ENCODE measurements at places on chromosomes 4 and X.

DNA sequence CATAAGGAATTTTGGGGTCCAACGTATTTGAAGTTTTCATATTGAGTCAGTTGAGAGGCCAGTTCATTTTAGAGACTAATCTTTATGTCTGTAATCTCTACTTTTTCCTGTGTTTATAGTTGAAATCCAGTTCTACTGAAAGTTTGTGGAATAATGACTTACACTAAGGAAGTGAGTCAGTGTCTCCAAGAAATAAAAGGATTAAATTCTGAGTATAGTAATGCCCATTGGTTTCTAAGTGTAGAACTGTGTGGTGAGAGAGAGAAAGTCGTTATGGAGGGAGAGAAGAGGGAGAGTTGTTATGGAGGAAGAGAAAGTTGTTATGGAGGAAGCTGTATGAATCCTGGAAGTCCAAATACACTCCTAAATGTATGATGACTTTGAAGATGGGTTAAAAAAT, 264.6 kb upstream of the HAND2 start:
- DNase-seq: no peak

DNA sequence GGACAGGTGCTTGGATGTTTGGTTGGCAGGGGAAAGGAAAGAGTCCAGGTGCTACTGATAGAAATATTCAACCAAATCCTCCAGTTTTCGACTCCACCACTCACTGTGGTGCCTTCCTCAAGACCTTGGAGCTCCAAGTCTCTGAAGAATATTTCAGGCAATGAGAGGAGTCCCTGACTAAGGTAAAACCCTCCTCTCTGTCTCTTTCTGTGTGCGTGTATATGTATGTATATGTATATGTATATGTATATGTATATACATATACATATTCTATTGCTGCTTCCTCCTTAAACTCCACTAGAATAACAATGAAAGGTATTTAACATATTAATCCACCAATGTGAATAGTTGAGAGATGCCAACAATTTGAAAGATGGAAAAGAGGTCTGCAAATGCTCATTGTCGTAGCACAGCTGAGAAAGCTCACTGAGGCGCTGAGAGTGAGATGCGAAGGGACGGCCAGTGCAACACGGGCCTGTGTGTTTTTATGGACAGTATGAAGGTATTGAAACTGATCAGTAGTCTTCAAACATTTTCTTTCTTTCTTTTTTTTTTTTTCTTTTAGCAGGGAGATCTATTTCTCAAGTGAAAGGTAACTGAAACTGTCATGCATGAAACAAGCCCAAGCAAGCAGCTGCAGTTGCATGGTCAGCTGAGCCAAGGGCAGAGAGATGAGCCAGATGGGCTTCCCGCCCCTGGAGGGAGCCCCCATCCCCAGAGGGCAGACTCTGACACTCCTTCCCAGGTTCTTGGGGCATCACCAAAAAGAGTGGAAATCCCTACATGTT, 41.1 kb upstream of the HS3ST1 start:
- DNase-seq: no peak

- DNase-seq: no peak
These were observed 136.2 kb downstream of the KIT start for GRCh38 chr4:54793856-54794422.

DNA sequence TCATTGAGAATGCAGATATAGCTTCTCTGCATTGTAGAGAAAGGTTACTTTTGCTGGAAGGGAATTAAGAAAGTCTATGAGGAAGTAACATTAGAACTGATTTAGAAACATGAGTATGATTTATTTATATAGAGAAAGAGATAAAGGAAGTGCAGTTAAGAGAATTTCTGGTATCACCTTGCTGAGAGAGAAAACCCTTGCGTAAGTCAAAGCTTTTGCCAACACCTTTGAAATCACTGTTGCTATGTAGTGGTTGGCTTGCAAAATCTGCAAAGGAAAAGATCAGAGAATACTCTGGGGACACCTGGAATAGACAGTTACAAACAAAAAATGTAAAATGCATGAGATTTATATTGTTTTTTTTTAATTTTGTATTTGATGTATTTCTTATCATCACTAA, 137.3 kb upstream of the RXFP1 start:
- no peak for DNase-seq

DNA sequence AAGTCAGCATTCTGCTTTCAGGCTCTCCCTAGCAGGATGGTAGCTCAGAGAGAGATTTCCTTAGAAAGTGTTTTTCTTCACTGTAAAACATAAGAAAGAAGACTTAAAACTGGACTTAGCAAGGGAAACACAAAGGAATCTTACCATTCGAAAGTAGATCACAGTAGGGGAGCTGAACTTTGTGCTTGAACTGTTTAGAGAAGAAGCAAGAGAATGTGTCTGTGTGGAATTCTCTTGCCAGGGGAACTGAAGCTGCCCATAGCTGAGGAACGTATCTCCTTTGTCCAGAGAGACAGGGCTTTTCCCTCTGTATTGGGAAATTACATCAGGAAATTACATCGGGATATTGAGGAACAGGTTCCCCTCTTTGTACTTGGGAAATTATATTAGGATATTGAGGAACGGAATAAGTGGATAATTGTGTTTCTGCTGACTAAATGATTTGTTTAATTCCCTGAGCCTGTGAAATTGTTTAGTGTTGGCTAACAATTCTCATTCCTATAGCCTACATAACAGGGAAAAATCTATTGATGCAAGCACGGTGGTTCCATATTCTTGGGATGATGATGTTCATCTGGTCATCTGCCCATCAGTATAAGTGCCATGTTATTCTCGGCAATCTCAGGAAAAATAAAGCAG, 21.2 kb downstream of the SRD5A3 start:
- no peak for DNase-seq

- no peak for DNase-seq
These were observed 11.0 kb downstream of the SH3BP2 start for GRCh38 chr4:2803624-2804448.

DNA sequence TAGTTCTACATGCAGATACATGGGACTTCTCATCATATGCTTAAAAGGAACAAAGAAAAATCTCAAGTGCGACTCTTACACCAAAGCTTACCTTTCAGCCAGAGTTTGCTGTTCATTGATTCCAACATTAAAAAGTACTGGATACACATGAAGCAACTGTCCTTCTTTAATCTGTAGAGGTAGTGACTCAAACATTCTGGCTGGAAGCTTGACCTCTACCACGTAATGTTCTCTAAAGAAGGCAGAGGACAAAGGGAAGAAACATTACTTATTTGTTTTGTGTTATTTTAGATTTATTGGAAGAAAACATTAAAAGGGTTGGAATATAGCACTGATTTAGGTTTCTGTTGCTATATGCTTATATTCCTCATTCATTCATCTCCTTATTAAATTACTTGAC, 476.1 kb downstream of the IL15 start:
- no peak for DNase-seq

DNA sequence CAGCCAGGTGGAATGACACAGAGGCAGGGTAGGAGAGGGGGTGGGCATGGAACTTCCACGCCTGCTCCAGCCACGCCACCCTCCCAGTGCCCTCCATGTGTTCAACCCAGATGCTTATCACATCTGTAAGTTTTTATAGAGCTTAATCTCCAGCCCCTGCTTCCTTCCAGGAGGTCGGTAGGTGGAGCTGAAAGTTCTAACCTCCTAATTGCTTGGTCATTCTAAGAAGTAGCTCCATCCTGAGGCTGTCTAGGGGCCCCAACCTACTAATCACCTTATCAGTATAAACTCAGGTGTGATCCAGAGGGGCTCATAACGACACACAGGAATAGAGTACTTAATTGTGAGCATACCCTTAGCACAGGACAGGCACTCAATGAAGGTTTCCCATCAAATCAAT, 18.3 kb downstream of the QDPR start:
- DNase-seq: no peak

DNA sequence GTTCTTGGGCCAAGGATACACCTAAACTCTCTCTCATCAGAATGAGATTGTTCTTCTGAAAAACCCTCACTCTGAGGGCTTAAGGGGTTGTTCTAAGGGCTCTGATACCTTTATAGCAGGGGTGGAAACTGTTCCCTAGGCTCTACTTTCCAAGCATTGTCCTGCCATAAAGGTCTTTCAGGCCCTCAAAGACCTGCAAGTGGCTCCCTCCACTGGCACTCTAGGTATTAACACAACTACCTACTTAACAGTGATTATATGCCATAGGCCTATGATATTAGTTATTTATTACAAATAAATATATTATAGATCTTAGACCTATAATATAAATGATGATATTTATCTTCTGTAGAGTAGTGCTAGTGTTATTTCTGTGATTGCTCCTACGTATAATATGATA, 473.7 kb upstream of the RPS6KA3 start:
- DNase-seq: no peak

GRCh38 chr4:53313510-53313909, 52.4 kb downstream of the SCFD2 start:
- DNase-seq: no peak

GRCh38 chr4:7612311-7612897, 177.7 kb upstream of the PSAPL1 start:
- DNase-seq: no peak

DNA sequence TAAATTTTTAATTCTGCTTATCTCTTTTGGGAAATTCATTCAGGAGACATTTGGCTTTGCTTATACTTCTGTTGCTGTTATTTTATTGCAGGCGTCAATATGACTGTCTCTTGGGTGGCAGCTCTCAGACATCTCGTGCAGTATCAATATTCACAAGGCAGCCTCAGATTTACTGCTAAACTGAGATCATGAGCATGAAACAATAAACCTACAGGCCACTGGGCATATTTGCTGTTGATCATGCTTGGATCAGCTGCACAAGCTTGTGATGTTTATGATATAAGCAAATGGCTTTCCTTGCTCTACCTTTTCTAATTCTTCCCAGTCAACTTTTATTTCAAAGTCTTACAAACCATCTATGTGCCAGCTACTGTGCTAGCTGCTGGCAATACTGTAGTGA, 39.2 kb downstream of the TSPAN5 start:
- no peak for DNase-seq

- DNase-seq: no peak
These were observed 34.3 kb downstream of the COL4A5 start for GRCh38 chrX:108473979-108474378.

GRCh38 chr4:75919920-75920319, 17.7 kb upstream of the PPEF2 start:
- DNase-seq: no peak

DNA sequence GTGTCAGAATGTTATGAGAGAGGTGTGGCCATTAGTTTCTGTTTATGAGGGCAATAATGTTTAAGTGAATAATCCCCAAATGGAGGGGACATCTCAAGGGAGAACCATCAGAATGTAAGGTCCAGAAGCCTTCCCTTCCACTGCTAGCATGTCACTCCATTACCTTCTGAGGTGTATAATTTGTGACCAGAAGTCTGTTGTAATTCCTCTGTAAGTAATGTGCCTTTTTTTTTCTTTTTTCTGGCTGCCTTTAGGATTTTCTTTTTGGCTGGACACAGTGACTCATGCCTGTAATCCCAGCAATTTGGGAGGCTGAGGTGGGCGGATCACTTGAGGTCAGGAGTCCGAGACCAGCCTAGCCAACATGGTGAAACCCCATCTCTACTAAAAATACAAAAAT, 10.8 kb upstream of the COPS4 start:
- no peak for DNase-seq

- DNase-seq: peak; percentile 58
These were observed 6.2 kb upstream of the HPSE start for GRCh38 chr4:83340692-83341343.

DNA sequence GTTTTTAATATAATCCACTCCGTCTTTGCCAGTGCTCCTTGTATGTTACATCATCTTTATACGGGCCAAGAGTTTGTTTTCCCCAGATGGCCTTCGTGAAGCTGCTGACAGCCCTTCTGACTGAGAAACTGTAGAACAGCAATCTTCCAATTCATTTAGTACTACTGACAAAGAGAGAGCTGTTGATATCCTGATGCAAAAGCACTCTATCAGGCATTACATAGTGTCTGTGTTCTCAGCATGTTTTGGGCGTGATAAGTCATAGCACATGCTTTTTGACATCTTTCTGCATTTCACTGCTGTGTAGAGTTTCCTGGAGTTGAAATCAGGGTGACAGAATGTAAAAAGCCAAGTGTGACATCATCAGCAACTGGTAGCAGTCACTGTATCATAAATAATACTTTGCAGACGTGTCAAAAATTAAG, 746.3 kb upstream of the FAM241A start:
- DNase-seq: no peak

- DNase-seq: no peak
These were observed 290.3 kb downstream of the LDB2 start for GRCh38 chr4:16608123-16608522.

DNA sequence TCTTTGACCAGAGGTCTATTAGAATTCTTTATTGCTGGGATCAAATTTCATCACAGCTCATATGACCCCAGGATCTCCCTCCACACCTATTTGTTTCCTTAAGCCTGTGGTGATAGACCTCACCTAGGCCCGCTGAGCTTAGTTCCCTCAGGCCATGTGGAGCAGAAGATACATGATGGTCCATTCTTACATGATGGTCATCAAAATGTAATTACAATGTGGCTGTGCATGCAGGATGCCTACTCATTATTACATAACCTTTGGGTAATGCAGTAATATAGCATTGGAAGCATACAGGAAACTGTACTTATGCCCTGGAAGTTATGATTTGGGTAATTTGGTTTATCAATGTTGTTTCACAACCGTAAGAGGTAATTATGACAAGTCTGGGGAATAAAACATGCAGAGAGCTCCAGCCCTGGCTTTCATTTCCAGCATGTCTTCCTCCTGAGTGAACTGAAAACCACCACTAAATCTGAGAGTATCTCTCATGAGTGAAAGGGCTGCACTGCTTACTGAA, 67.0 kb upstream of the AGA start:
- no peak for DNase-seq

- peak; percentile 1 for DNase-seq
These were observed 408 bp downstream of the TMEM33 start for GRCh38 chr4:41935652-41936021.

All from T-helper 2 cell (primary cell).